Gastrocnemius medialis (tissue), 4 donors: ENCODE measurements at places on chromosomes 13 and 19.

DNA sequence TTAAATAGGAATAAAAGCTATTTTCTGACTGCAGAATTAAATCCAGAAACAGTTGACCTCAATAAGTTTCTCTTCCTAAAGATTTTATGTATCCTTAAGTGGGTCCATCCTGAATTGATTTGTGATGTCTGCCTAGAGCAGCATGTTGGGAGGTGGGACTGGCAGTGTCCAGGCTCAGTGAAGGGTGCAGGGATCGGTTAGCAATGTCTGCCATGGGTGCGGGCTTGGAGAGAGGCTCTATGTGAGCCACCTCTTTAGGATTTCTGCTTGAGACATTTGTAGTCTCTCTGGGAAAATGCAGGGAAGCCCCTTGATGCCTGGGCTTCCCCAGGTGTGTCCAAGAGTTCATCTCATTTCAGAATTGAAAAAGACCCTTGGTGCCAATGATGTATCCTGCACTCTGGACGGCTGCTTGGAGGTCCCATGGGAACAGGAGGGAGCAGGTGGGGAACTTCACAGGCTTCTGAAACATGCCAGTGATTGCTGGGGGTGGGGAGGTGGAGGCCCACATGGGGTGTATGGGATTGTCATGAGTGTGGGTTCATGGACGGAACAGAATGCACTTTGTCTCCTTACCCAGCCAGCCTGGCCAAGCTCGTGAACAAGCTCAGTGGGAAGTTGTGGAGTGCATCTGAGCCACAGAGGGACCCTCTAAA, 6.2 kb upstream of the COLGALT1 start:
- no peak for DNase-seq

DNA sequence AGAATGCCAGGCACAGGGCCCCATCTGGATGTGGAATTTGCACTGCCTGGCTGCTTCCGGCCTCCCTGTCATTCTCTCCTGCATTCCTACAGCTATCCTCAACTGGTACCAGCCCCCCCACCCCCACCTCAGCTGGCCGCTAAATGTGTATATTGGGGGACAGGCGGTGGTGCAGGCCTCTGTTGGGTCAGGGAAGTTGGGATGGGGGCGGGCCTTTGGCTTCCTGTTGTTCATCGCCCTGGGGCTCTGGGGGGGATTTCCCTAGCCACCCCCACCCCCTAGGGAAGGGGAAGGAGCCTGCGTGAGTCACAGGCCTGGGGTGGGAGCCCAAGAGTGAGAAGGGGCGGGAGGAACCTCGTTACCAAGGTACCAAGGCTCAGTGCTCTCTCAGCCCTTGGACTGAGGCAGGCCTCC, 10.6 kb downstream of the POU2F2 start:
- no peak for DNase-seq

- no peak for DNase-seq
Observed at GRCh38 chr13:113912596-113912995, 48.7 kb upstream of the GAS6 start.

GRCh38 chr13:39281539-39282150, 243.4 kb downstream of the NHLRC3 start:
- DNase-seq, result no peak

DNA sequence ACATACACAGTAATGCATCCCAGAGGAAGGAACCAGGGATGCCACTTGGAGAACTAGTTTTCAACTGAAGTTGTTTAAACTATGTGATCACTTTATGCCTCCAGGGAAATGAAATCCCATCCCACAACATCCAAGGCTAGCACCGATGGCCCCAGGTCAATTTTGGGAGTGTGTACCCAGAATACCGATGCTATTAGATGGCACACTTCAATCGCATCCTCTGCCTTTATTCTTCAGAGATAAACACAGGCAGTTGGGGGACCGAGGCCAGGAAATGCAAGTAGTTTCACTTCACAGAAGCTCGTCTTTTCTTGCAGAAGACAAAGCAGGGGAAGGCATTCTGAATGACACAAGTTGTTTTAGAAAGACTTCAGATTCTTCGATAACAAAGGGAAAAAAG, 13.8 kb downstream of the STK24 start:
- no peak for DNase-seq

- no peak for DNase-seq
Observed at GRCh38 chr19:55058781-55059610, 4.0 kb downstream of the RDH13 start.

DNA sequence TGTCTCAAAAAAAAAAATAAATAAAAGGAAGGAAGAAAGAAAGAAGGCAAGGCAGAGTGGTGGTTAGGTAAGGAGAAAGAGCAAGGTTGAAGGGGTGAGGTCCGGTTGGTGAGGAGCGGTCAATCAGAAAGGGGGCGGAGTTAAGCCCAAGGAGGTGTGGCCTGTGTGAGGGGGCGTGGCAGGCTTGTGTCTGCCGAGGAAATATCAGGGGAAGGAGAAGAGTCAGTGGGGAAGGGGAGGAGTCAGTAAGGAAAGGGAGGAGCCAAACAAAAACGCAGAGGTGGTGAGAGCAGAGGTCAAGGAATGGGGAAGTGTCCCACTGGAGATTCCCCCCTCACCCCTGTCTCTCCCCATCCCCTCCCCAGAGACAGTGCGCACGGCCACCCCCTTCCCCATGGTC, 5.9 kb downstream of the CACNG7 start:
- DNase-seq, result no peak
